Sigmoid colon (tissue), 7 donors: ENCODE measurements at places on chromosomes 12 and 14. TPM values are rescaled to one million over a fixed set of nuclear protein-coding genes. Genes with fewer than 3 reads are reported as not detected.

The SPX gene
- 0.71 TPM for total RNA-seq

The APOF gene
- not detected for total RNA-seq

The CYP27B1 gene
- 0.28 TPM for total RNA-seq

The FSCB gene
- total RNA-seq, result not detected

The TAS2R42 gene
- not detected for total RNA-seq

The PMEL gene
- 1.3 TPM for total RNA-seq

The KITLG gene
- 70.2 TPM for total RNA-seq

The PIK3C2G gene
- 0.66 TPM for total RNA-seq

GRCh38 chr14:95713596-95714371 is at the start of gene TCL1A:
Gene TCL1A, minus strand, starts transcription at chr14:95714125. Its CDS starts 59 bp downstream, at chr14:95714066.
- H3K27me3 ChIP-seq, result peaks cover 18% of the 10 kb centered on the region
- H3K27ac ChIP-seq, result no peak within 1 kb of the TSS
- no peaks in the 10 kb centered on the region for H3K36me3 ChIP-seq
- DNase-seq, result no peak
- H3K4me1 ChIP-seq, result no peaks in the 10 kb centered on the region

GRCh38 chr14:104559804-104560585 is 19.6 kb upstream of the C14orf180 start:
- H3K4me3 ChIP-seq, result no peak overlapping the region
- H3K36me3 ChIP-seq, result no peaks in the 10 kb centered on the region
- DNase-seq, result no peak
- H3K27me3 ChIP-seq, result peaks cover 14% of the 10 kb centered on the region

DNA sequence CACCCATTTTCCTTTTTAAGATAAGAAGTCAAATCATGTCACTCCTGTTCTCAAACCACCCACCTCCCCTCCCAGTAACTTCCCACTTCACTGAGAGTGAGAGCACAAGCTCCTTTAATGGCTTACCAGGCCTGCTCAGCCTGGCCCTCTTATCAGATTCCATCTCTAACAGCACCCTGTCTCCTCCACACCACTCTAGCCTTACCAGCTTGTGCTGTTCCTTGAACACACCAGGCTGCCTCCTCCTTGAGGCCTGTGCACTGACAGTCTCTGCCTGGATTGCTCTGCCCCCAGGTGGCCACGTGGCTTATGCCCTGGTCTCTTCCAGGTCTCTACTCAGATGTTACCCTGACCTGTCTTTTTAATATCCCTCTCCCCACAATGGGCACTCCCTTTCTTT is 40.1 kb upstream of the EVL start:
- H3K36me3 ChIP-seq, result no peaks in the 10 kb centered on the region
- no peaks in the 10 kb centered on the region for H3K27me3 ChIP-seq
- H3K4me3 ChIP-seq, result no peak overlapping the region
- no peak overlapping the region for H3K27ac ChIP-seq
- DNase-seq, result no peak

GRCh38 chr12:112964067-112964670 is 14.2 kb upstream of the OAS2 start:
- no peak overlapping the region for H3K27ac ChIP-seq
- H3K4me3 ChIP-seq, result no peak overlapping the region
- no peak for DNase-seq
- H3K4me1 ChIP-seq, result no peaks in the 10 kb centered on the region

DNA sequence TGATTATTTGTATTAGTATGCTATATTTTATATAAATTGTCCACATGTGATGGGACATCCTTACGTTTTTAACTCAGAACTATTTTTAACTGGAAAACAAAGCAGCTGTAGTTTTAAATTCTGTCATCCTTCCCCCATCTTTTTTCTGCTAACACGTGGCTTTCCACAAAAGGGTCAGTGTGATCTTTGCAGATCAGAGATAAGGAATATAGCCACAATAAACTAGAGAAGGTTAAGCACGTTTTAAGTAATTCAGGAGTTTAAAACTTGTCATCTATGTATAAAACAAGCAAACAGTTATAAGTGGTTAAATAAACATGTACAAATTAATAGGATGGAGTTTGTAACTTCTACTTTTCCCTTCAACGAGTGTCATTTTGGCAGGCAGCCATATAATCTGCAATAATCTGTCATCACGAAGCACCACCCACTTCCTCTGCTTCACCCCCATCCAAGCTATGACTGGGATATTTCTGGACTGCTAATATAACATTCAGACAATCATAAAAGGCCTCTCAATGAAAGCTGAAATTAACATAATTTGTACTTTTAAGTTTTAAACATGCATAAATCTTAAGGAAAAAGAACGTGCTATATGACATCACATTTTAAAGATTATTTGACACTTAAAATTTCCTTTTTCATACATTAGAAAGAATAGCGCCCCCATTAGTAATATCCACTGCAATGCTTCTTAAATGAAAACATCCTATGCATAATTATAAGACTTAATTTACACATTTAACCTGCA is 15.3 kb downstream of the TAOK3 start:
- DNase-seq, result no peak
- H3K4me3 ChIP-seq, result no peak overlapping the region
- H3K36me3 ChIP-seq, result no peaks in the 10 kb centered on the region

- no peaks in the 10 kb centered on the region for H3K4me1 ChIP-seq
- H3K27ac ChIP-seq, result peak overlapping the region; percentile 100
- H3K36me3 ChIP-seq, result peaks cover 12% of the 10 kb centered on the region
- H3K4me3 ChIP-seq, result no peak overlapping the region
These were observed 1.7 kb downstream of the TUBA1B start for GRCh38 chr12:49129332-49130150.

DNA sequence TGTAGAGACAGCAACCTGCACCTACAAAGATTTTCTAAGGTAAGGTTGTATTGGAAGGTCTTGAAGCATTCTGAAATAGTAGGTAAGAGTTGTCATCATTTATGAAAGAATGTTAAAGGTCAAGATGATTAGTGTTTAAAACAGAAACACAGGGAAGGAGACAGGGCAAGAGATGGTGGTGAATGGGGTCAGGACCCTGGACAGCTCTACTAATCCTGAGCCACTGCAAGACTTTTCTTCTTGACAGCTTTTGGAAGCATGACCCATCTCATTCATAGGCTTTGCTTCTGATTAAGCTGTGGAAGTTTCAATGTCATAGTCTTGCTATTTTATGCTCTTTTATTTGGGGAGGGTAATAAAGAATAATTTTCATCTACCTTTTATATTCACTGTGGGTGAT is 75.5 kb upstream of the CAND1 start:
- no peaks in the 10 kb centered on the region for H3K27me3 ChIP-seq
- no peak overlapping the region for H3K4me3 ChIP-seq
- H3K4me1 ChIP-seq, result no peaks in the 10 kb centered on the region
- H3K36me3 ChIP-seq, result no peaks in the 10 kb centered on the region
- no peak overlapping the region for H3K27ac ChIP-seq

- H3K27me3 ChIP-seq, result no peaks in the 10 kb centered on the region
- H3K36me3 ChIP-seq, result no peaks in the 10 kb centered on the region
- DNase-seq, result no peak
- no peak overlapping the region for H3K4me3 ChIP-seq
- H3K4me1 ChIP-seq, result no peaks in the 10 kb centered on the region
These were observed 102.6 kb downstream of the TSPAN9 start for GRCh38 chr12:3179731-3180130.

- peaks cover 51% of the 10 kb centered on the region for H3K4me1 ChIP-seq
- DNase-seq, result no peak
- H3K4me3 ChIP-seq, result no peak overlapping the region
- H3K27ac ChIP-seq, result no peak overlapping the region
- no peaks in the 10 kb centered on the region for H3K27me3 ChIP-seq
These were observed 4.6 kb downstream of the APPL2 start for GRCh38 chr12:105231396-105231795.

GRCh38 chr14:41568979-41569378 is 37.7 kb upstream of the LRFN5 start:
- H3K36me3 ChIP-seq, result no peaks in the 10 kb centered on the region
- H3K4me1 ChIP-seq, result no peaks in the 10 kb centered on the region
- no peak overlapping the region for H3K27ac ChIP-seq
- no peak for DNase-seq

GRCh38 chr12:15777355-15778012 is 11.7 kb downstream of the EPS8 start:
- H3K27ac ChIP-seq, result no peak overlapping the region
- DNase-seq, result no peak
- peaks cover 31% of the 10 kb centered on the region for H3K4me1 ChIP-seq
- H3K36me3 ChIP-seq, result no peaks in the 10 kb centered on the region
- no peak overlapping the region for H3K4me3 ChIP-seq

DNA sequence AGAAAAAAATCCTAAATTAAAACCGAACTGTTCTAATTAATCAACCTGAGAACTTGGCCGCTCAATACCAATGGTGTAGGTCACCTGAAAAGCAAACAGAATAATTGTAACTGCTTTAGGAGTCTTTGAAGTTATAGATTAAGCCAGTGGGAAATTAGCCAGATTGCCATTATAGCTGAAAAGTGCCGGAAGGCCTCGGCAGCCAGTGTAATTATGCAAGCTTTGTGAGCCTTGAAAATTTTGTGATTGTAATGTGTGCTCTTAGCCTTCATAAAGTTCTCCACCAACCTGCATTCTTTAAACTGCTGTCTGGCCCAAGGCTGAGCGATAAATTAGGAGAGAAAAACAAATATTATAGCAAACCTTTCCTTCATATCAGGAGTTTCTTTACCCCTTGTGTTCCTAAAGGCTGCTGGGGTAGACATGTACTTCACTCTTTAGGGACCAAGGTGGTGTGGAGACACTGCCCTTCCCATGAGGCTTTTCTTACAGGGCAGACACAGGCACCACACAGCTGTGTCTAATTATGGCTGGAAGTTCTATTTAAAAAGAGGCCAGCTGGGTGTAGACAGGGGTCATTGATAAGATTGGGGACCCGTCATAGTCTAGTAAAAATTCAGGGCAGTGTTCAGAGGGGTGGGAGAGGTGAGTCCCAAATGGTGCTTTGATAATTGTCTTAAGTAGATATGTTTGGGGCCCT is 991.2 kb downstream of the FLRT2 start:
- H3K36me3 ChIP-seq, result no peaks in the 10 kb centered on the region
- no peaks in the 10 kb centered on the region for H3K4me1 ChIP-seq
- no peak overlapping the region for H3K4me3 ChIP-seq
- no peaks in the 10 kb centered on the region for H3K27me3 ChIP-seq
